ENCODE measurements at places on chromosomes 13 and 19.
A peak's percentile ranks its signal among the peaks of the same experiment; 100 is the strongest.

DNA sequence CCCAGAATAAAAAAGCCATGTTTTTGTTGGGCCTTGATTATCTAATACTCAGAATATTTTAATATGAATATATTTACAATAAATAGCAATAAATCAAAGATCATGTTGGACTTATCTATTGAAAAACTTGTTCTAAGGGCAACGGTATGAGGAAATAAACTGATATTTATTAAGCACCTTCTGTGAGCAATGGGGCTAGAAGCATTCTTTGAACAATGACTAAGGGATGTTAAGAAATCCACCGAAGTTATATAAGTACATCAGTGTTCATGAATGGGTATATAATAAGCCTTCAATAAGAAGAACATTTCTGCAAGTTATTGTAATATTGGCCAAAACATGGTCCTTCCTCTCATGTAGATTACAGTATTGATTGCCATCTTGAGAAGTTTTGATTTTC, 221.8 kb downstream of the OXGR1 start:
- DNase-seq: no peak

DNA sequence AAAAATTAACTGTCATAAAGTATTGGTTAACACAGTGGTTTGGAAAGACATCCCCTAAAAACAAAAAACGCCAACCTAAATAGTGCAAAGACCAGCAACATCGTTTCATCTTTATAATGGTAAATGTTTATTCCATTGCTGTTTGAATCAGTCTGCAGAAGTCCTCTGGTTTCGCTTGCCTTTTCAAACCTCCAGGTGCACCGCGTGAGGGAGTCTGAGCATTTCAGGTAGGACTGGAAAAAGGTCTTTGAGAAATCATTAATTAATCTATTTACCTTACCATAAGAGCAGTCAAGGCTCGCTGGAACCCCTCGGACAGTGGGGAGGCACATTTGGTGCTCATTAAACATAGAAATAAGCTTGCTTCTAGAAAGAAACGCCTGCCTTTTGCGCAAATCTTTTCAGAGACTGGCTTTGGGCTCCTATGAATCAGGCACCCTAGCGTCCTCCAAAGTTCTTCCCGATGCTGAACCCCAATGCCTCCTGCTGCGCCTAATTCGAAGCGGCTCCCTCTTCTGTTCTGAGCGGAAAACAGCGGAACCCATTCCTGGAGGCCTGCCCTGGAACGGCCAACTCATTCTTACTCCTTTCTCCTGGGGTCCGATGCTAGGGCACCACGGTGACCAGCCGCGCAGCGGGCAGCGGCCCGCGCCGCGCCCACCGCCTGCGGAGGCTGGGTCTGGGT, 951 bp upstream of the MTUS2 start:
- DNase-seq: no peak

DNA sequence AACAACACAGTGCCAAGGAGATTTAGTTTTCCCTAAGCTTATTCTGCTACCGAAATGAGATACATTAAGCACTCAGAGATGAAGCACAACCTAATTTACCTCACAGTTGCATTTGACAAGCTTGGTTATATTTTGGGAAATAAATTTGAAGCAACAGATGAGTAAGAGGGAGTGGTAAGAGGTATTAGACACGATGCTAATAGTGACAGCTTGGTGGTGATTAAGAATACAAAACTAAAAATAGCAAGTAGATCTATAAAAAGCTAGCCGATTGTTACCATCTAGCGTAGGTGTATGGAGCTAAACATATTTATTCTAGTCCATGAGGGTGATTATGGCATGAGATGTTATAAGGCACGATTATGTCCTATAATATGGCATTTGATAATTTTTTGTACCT, 208.5 kb downstream of the PCCA start:
- no peak for DNase-seq

GRCh38 chr19:38890686-38891085, 8.7 kb downstream of the SIRT2 start:
- no peak for DNase-seq

DNA sequence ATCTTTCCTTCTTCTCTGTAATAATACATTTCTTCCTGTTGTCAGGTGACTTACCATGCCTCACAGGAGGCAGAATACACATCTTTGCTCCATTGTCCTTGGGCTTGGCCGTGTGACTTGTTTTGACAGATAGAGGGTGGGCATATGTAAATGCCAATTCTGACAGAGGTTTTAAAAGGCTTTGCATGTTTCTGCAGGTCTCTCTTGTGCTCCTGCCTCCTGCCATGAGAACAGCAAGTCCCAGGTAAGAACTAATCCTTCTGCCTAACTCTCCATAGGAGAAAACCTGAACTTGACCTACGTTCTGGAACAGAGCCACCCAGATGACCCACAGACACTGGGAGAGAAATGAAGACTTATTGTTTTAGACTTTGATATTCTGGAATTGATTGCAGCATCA, 88.7 kb upstream of the TNFSF11 start:
- no peak for DNase-seq

GRCh38 chr19:48452289-48453190, 2.8 kb upstream of the KCNJ14 start:
- DNase-seq: no peak

- DNase-seq: peak; percentile 11
Measured at GRCh38 chr13:100363874-100364273, 224.7 kb downstream of the GGACT start.

- DNase-seq: no peak
Measured at GRCh38 chr19:58182577-58182988, 278 bp upstream of the ZNF274 start.

DNA sequence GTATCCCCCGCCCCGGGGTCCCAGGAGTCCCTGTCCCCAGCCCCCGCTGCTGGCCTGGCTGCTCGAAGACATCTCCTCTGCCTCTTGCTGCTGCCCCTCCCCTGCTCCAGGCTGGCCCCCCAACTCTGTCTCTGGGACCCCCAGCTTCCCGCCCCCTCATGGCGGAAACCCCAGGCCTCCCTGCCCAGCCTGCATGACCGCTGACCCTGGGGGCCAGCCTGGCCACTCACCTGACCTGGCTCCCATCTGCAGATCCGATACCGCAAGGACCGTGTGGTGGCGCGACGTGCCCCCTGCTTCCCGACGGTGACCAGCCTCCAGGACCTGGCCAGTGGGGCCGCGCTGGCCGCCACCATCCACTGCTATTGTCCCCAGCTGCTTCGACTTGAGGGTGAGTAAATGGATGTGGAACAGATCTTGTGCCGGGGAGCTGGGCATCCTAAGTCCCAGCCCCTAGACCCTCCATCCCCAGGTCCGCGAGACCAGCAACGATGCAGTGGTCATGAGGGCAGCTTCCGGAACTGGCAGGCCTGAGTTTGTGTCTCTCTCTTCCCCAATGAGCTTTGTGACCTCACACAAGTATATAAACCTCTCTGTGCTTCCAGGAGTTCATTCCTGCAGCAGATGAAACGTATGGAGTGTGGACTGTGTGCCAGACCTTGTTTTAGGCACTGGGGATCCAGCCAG, 12.4 kb downstream of the CAMSAP3 start:
- no peak for DNase-seq

DNA sequence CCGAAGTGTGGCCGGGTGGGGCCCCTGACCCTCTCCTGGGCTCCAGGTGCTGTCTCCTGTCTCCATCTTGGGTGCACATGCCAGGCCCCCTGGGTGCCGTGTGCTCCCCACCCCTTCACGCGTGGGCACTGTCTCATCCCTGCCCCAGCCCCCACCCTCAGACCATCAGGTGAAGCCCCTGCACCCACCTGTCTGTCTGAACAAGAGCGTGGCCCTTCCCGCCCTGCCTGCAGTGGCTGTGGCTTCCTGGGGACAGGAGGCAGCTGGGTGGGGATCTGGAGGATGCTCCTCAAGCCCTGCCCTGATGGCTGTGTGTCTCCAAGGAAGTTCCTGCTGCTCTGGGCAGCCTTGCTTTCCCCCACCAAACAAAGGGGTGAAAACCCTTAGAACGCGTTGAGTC, 2.2 kb downstream of the PRR22 start:
- no peak for DNase-seq

GRCh38 chr13:71672512-71672911, 194.5 kb downstream of the DACH1 start:
- DNase-seq: no peak

DNA sequence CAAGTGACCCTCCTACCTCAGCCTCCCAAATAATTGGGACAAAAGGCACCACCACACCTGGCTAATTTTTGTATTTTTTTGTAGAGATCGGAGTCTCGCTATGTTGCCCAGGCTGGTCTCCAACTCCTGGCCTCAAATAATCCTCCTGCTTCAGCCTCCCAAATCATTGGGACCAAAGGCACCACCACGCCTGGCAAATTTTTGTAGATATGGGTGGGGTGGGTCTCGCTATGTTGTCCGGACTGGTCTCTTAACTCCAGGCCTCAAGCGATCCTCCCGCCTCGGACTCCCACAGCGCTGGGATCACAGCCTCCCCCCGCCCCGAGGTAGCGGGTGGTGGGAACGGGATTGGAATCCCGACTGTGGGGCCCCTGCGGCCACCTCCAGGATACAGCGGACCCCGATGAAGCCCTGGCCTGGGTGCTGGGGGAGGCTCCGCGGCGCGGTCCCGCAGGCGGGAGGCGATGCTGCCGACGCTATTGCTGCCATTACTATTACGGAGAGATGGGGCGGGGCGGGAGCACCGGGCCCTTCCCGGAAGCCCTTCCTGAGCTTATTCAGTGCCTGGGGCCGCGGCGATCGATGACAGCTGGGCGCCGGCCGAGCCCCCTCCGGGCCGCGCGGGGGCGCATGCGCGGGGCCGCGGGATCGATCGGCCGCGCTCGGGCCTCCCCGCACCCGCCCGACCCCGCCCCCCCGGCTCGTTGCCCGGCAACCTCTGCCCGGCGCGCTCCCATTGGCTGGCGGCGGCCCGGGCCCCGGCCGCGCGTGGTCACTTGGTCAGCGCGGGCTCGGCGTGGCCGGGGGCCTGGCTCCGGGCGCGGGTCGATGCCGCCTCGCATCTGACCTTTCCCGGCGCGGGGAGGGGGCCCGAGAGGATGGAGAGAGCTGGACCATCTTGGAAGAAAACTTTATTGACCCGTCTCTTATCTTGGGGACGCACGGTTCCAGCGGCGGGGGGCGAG, 27.9 kb upstream of the ONECUT3 start:
- DNase-seq: no peak

DNA sequence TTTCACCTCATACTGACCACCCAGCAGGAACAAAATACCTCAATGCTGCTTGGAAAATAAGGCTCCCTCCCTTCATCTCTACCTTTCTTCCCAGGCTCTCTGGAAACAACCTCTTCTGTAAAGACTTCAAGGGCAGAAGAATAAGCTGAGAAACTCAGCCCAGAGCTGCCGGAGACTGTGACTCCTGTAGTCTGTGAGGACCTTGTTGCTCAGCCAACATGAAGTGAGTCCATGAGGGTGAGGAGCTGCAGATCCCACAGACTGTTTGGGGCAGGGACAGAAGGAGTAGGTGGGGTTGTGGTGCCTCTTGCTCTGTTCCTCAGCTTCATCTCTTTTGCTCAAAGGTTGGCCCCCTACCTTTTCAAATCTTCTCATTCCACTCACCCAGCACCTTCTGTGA, 7.8 kb downstream of the LILRA5 start:
- no peak for DNase-seq

DNA sequence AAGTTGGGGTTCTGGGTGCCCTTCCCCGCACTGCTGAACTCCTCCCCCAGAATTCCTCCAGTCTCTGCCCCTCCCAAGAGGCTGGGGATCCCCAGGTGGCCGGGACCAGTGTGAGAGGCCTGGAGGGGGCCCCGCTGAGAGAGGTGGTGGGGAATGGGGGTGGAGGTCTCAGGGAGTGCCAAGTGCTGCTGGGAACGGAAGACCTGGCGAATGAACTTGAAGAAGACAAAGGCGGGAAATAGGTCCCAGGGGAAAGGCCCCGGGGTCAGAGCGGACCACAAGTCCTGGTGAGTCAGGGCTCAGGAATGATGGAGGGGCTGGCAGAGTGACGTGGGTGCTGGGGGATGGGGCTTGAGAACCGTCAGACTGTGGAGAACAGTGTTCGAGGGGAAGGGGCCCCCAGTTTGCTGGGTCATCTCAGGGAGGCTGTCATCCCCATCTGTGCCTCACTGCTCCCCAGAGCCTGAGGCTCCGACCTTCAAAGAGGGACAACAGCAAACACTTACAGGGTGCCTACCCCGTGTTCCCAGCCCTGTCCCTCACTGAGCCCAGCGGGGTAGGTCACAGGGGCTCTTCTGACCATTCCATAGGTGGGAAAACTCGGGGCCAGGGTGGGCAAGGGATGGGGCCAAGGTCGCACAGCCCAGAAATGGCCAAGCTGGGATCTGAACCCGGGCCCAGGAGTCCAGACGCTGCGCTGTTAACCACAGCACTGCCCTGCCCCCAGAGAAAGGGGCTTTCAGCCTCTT, 16.0 kb upstream of the SEMA6B start:
- peak; percentile 85 for DNase-seq

- DNase-seq: no peak
Measured at GRCh38 chr13:94325650-94326049, 153.8 kb downstream of the DCT start.

DNA sequence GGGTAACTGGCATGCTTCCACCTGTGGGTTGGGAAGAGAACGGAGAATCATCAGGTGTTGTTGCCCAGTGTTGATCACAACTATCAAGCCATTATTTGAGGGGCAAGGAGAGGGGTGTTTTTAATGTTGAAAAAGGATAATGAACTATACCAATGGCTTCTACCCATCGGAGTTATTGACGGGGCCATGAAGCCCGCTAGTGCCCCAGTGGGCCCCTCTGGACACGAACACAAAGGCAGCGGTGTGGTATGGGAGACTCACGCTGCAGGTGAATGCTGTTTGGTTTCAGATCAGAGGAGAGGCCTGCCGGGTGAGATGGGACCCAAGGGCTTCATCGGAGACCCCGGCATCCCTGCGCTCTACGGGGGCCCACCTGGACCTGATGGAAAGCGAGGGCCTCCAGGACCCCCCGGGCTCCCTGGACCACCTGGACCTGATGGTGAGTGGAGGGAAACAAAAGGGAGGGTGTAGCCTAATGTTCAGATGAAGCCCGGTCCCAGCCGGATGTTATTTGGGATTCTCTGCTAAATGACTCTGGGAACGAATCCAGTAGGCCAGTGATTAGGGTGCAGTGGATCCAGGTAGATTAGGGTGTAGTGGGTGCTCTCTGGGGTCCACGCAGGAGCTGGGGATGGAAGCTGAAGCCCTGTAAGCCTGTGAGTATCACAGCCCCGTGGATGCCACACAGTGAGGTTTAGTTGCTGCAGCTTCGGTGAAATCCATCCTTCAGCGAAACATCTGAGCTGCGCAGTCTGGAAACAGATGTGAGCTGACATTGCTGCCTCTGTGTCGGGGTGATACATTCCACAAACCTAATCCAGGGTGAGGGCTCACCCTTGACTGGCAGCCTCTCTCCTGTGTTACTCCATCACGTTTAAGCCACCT, 111.3 kb downstream of the RAB20 start:
- no peak for DNase-seq

GRCh38 chr13:35136585-35136984, 194.5 kb downstream of the NBEA start:
- no peak for DNase-seq

GRCh38 chr19:54938906-54939305, 8.4 kb downstream of the NLRP7 start:
- no peak for DNase-seq

GRCh38 chr19:28393574-28394336, 819.2 kb downstream of the UQCRFS1 start:
- peak; percentile 52 for DNase-seq

GRCh38 chr19:4582980-4583842, 23.7 kb upstream of the SEMA6B start:
- peak; percentile 25 for DNase-seq
